ENCODE measurements at places on chromosomes 4 and X. TPM values are rescaled to one million over a fixed set of nuclear protein-coding genes. Genes with fewer than 3 reads are reported as not detected.

EPGN gene
- total RNA-seq, result not detected

- H3K4me3 ChIP-seq, result no peak overlapping the region
- no peaks in the 10 kb centered on the region for H3K36me3 ChIP-seq
- H3K4me1 ChIP-seq, result no peaks in the 10 kb centered on the region
- no peak overlapping the region for H3K27ac ChIP-seq
- no peaks in the 10 kb centered on the region for H3K27me3 ChIP-seq
- no peak for DNase-seq
Observed at GRCh38 chrX:10759141-10759799, 138.9 kb upstream of the MID1 start.

GRCh38 chrX:112669824-112670223, 9.9 kb downstream of the LHFPL1 start:
- DNase-seq, result no peak
- H3K27me3 ChIP-seq, result no peaks in the 10 kb centered on the region
- no peaks in the 10 kb centered on the region for H3K36me3 ChIP-seq
- peaks cover 5% of the 10 kb centered on the region for H3K4me1 ChIP-seq
- no peak overlapping the region for H3K4me3 ChIP-seq

GRCh38 chr4:26736621-26737020, 124.0 kb upstream of the STIM2 start:
- H3K4me1 ChIP-seq, result peaks cover 2% of the 10 kb centered on the region
- no peak overlapping the region for H3K4me3 ChIP-seq
- H3K27me3 ChIP-seq, result no peaks in the 10 kb centered on the region
- peaks cover 2% of the 10 kb centered on the region for H3K36me3 ChIP-seq
- H3K27ac ChIP-seq, result no peak overlapping the region

NEIL3 gene
- total RNA-seq, result 21.9 TPM

- no peak for DNase-seq
- H3K4me3 ChIP-seq, result no peak overlapping the region
- H3K36me3 ChIP-seq, result no peaks in the 10 kb centered on the region
- H3K27me3 ChIP-seq, result no peaks in the 10 kb centered on the region
- H3K27ac ChIP-seq, result no peak overlapping the region
- no peaks in the 10 kb centered on the region for H3K4me1 ChIP-seq
Observed at GRCh38 chr4:63170923-63171322, 1238.3 kb downstream of the TECRL start.

MYOZ2 gene
- total RNA-seq, result not detected

DNA sequence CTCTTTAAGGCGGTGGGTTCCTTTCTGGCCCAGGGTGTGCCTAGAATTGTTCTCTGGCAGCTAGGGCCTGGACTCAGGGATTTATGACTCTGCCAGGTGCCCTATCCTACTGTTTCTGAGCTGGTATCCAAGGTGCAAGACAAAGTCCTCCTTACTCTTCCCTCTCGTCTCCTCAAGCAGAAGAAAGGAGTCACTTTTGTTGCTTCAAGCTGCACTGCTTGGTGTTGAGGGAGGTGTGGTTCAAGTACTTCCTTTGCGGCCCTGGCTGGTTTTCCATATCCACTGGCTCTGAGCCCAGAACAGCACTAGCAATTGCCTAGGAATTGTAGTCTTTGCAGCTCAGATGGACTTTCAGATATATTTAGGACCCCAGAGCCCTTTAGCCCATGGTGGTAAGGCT, 39.3 kb downstream of the RTL3 start:
- H3K4me3 ChIP-seq, result no peak overlapping the region
- no peaks in the 10 kb centered on the region for H3K27me3 ChIP-seq
- no peak for DNase-seq
- no peak overlapping the region for H3K27ac ChIP-seq

DNA sequence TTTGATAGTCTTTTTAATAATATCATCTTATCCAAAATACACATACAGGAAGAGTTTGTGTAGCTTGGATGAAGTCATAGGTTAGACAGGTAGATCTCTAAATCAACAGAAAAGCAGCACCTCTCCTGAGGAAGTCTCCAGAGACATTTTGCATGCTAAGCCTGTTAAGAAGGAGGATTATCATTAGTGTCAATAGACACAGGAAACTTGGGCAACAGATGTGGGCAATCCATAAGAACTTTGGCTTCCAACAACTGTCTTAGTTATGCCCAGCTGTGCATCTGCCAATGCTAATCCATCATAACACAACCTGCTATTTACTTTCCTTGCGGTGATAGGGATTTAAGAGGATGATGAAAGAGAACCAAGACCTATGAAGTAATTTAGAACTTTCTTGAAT, 1052.6 kb downstream of the RPA4 start:
- no peak for DNase-seq
- no peak overlapping the region for H3K4me3 ChIP-seq
- no peak overlapping the region for H3K27ac ChIP-seq
- H3K36me3 ChIP-seq, result no peaks in the 10 kb centered on the region
- H3K27me3 ChIP-seq, result no peaks in the 10 kb centered on the region

FANCB gene
- total RNA-seq, result 17.9 TPM

DNA sequence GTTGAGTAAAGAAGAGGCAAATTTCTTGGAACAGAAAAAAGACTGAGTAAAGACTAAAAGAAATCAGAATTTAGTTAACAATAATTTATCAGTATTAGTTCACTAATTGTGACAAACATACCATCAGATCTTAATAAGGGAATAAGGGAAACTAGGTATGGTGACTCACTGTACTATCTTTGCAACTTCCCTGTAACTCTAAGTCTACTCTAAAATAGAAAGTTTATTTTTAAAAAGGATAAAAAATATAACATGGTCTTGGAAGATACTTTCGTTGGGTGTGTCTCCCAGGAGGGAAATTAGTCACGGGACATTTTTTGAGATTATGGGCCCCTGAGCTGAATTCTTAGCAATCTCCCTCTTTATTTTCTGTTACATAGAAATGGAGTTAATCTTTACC, 97.3 kb downstream of the EMCN start:
- no peaks in the 10 kb centered on the region for H3K36me3 ChIP-seq
- no peak overlapping the region for H3K4me3 ChIP-seq
- no peak overlapping the region for H3K27ac ChIP-seq
- no peaks in the 10 kb centered on the region for H3K27me3 ChIP-seq

GRCh38 chr4:125739760-125740159, 425.0 kb downstream of the FAT4 start:
- H3K27me3 ChIP-seq, result no peaks in the 10 kb centered on the region
- H3K27ac ChIP-seq, result no peak overlapping the region
- no peaks in the 10 kb centered on the region for H3K36me3 ChIP-seq
- no peaks in the 10 kb centered on the region for H3K4me1 ChIP-seq
- no peak for DNase-seq

DNA sequence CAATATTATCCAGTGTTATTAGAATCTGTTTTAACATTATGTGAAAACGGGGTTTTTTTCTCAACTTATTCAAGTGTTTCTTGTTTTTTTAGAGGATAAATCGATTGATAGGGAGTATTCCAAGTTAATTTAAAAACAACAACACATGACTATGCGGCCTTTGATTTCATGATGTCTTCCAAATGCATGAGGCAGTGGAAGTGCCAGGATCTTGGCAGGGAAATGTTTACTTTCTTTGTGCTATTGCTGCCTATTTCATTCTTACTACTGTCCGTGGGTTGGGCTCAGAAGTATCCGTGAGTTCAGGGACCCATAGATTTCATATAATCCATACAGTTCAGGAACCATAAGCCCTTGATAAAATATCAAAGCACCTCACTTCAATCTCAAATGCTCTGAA, 64.6 kb downstream of the ABCG2 start:
- H3K4me3 ChIP-seq, result no peak overlapping the region
- no peaks in the 10 kb centered on the region for H3K36me3 ChIP-seq
- no peaks in the 10 kb centered on the region for H3K27me3 ChIP-seq
- DNase-seq, result no peak
